ENCODE measurements at places on chromosomes 13 and 19.
A peak's percentile ranks its signal among the peaks of the same experiment; 100 is the strongest.

GRCh38 chr19:43572171-43572588, 3.1 kb downstream of the XRCC1 start:
- DNase-seq: no peak

- DNase-seq: peak; percentile 65
Measured at GRCh38 chr19:38388349-38389100, at the start of gene SPRED3. TSS of gene SPRED3 (plus strand) at chr19:38388697. CDS start at chr19:38390303, 1,606 bp downstream.

GRCh38 chr13:29624997-29625396, 29.5 kb upstream of the SLC7A1 start:
- DNase-seq: no peak

DNA sequence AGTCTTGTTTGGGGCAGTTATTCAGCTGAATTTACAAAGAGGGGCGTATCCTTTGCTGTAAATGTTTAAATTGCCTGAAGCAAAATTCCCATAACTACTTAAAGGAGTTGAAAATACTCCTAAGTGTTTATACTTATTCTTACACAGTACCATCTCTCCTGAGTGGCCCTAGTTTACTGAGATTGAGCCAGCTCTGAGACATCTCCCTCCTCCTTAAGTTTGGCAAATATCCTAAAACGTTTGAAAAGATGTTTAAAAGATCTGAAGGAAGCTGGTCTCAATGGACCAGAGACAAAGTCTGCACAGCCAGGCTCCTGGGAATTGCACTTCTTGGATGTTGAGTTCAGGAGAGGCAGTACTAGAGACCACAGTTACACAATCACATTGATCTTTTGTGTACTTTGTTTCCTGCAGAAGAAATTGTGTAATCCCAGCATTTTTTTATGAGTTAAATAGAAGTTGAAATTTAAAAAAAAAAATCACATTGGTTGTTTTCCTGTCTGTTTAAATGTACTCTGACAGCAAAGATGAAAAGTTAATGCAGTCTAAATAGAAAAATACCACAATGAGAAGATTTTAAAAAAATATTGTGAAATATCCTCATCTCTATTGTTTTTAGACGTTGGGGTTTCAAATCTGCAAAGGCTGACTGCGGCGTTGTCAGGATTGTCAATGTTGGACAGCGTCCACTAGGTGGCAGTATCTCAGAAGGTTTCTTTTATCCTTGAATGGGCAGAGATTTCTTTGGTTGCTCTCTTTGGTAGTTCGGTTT, 20.7 kb downstream of the TNFSF11 start:
- DNase-seq: peak; percentile 73

DNA sequence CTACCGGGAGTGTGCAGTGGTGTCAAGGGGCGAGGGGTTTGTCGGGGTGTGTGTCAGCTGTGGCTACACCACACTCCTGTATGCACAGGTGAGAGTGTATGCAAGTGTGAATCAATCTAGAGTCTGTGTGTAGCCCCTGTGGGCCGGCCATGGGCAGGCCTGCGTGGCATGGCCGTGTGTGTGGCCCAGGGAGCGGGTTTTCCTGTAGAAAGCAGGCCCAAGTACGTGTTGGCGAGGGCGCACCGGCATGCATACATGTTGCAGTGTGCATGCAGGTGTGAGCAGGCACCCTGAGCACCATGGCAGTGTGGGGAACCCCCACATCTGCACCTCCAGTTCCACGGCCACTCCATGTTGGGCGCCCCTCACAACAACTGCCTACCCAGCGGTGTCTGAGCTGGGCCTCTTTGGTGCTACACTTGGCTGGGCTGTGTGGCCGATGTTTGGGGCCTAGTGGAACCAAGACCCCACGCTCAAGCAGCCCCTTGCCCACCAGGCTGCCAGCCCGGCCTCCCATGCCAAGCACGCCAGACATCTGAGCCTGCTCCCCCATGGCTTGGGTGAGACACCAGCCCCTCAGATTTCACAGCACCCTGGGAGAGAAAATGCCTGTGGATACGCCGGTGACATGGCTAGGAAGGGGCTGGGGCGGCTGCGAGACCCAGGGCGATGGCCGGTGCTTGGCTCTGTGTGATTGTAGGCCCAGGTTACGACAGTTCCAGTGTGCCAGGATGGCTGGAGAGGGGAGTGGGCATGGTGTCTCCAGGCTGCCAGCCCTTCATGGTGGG, 2.1 kb downstream of the NFIX start:
- no peak for DNase-seq

DNA sequence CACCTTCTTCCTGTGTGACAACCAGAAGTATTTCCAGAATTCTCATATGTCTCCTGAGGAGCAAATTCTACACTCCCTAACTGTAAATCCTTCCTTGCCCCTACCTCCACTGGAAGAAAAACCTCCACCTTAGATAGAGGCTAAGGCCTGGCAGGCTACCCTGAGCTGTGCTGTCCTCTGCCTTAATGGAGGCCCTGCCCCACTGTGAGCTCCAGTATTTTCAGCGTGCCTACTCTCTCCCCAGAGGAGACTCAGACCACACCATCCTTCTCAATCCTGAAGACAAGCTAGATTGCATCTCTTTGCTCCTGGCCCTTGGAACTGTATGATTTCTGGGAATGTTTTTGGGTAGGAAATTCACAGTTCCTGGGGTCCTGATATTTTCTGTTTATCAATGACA, 110.0 kb upstream of the OBI1 start:
- DNase-seq: no peak
